ENCODE measurements at places on chromosomes 5 and 9. TPM values are rescaled to one million over a fixed set of nuclear protein-coding genes. Genes with fewer than 3 reads are reported as not detected.

Gene PCDHA10
- total RNA-seq, result 6.1 TPM

Gene IFNA21
- not detected for total RNA-seq

Gene NSG2
- total RNA-seq, result not detected

Gene DND1
- total RNA-seq, result 1.9 TPM

DNA sequence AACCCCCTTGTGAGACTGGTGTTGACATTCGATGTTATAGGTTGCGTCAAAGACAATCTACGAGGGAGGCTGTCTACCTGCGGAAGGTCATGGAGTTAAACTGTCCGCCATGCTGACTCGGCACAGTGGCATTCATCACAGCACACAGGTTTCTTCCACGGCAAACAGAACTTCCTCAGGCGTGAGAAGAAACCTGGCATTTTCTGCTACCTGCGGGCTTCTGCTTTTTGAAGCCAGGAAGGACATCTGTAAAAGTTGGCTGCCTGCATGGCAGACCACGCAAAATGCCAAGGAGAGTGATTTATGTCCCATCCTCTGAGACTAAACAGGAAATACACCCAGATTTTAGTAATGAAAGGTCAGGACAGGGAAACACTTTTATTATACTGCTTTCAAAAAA is 809.8 kb upstream of the NUDT12 start:
- H3K4me3 ChIP-seq, result no peak overlapping the region
- H3K36me3 ChIP-seq, result no peaks in the 10 kb centered on the region

GRCh38 chr5:33487236-33487635 is 46.5 kb downstream of the TARS1 start:
- H3K36me3 ChIP-seq, result peaks cover 3% of the 10 kb centered on the region
- H3K27ac ChIP-seq, result no peak overlapping the region
- H3K4me3 ChIP-seq, result no peak overlapping the region
- no peaks in the 10 kb centered on the region for H3K4me1 ChIP-seq
- DNase-seq, result no peak
- H3K27me3 ChIP-seq, result no peaks in the 10 kb centered on the region

DNA sequence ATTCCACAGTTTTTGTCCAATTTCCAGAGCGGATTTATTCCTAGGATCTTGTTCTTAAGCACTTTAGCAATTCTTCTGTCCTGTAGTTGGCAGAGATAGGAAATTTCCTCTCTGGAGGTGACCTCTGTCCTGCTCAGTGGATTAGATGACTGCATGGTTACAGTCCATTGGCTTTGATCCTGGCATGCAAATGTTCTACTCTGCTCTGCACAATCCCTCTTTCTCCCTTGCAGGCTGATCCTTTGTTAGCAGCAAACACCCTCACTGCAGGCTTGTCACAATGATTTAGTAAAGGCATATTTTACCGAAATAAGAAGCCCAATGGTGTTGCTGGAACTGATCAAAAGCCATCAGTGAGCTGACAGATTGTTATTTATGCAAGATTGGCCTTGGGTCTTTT is 243.8 kb downstream of the COX7C start:
- H3K4me3 ChIP-seq, result no peak overlapping the region
- H3K4me1 ChIP-seq, result no peaks in the 10 kb centered on the region
- H3K27ac ChIP-seq, result no peak overlapping the region
- DNase-seq, result no peak

DNA sequence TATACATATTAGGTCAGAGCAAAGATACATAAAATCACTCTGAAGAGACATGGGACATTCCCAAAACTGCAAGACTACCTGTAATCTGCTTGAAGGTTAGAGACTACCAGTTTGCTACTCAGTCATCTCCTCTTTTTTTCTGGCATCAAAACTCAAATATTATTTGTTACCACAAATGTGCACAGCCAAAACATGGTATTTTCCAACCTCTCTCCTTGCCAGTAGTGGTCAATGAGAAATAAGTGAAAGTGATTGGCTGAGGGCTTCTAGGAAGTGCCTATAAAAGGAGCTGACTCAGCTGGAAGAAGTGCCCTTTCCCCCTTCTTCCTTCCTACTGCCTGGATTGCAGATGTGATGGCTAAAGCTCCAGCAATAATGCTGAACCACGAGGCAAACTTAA is 13.8 kb downstream of the GZMK start:
- H3K4me3 ChIP-seq, result no peak overlapping the region
- DNase-seq, result no peak
- H3K27ac ChIP-seq, result no peak overlapping the region
- H3K27me3 ChIP-seq, result no peaks in the 10 kb centered on the region
- H3K4me1 ChIP-seq, result peaks cover 17% of the 10 kb centered on the region
- no peaks in the 10 kb centered on the region for H3K36me3 ChIP-seq

- H3K4me3 ChIP-seq, result no peak overlapping the region
- no peak overlapping the region for H3K27ac ChIP-seq
- no peaks in the 10 kb centered on the region for H3K27me3 ChIP-seq
- H3K4me1 ChIP-seq, result peaks cover 33% of the 10 kb centered on the region
- H3K36me3 ChIP-seq, result no peaks in the 10 kb centered on the region
- no peak for DNase-seq
Measured at GRCh38 chr5:151499501-151500035, 52.2 kb downstream of the SLC36A1 start.

GRCh38 chr9:121966706-121967105 is 126.4 kb downstream of the TTLL11 start:
- peaks cover 16% of the 10 kb centered on the region for H3K4me1 ChIP-seq
- DNase-seq, result no peak
- peaks cover 5% of the 10 kb centered on the region for H3K36me3 ChIP-seq

- no peak for DNase-seq
- H3K27ac ChIP-seq, result peak overlapping the region; percentile 5
- H3K36me3 ChIP-seq, result peaks cover 6% of the 10 kb centered on the region
- no peaks in the 10 kb centered on the region for H3K27me3 ChIP-seq
- H3K4me1 ChIP-seq, result peaks cover 46% of the 10 kb centered on the region
Measured at GRCh38 chr5:32278406-32278805, 34.3 kb downstream of the MTMR12 start.

GRCh38 chr5:143536364-143536763 is 132.9 kb upstream of the NR3C1 start:
- H3K4me1 ChIP-seq, result peaks cover 3% of the 10 kb centered on the region
- no peak for DNase-seq
- H3K4me3 ChIP-seq, result no peak overlapping the region
- H3K36me3 ChIP-seq, result no peaks in the 10 kb centered on the region
- H3K27ac ChIP-seq, result no peak overlapping the region

GRCh38 chr9:131590907-131591844 is 45.9 kb downstream of the PRRT1B start:
- no peaks in the 10 kb centered on the region for H3K27me3 ChIP-seq
- H3K27ac ChIP-seq, result peak overlapping the region; percentile 41
- no peak overlapping the region for H3K4me3 ChIP-seq
- peak; percentile 91 for DNase-seq

- H3K4me3 ChIP-seq, result no peak overlapping the region
- no peak for DNase-seq
- no peaks in the 10 kb centered on the region for H3K36me3 ChIP-seq
Measured at GRCh38 chr5:116944183-116944582, 369.6 kb upstream of the SEMA6A start.

GRCh38 chr5:472076-472655 is 29.2 kb downstream of the EXOC3 start:
- H3K27me3 ChIP-seq, result no peaks in the 10 kb centered on the region
- no peak for DNase-seq
- H3K36me3 ChIP-seq, result peaks cover 4% of the 10 kb centered on the region
- peak overlapping the region; percentile 75 for H3K4me3 ChIP-seq
- peak overlapping the region; percentile 71 for H3K27ac ChIP-seq

DNA sequence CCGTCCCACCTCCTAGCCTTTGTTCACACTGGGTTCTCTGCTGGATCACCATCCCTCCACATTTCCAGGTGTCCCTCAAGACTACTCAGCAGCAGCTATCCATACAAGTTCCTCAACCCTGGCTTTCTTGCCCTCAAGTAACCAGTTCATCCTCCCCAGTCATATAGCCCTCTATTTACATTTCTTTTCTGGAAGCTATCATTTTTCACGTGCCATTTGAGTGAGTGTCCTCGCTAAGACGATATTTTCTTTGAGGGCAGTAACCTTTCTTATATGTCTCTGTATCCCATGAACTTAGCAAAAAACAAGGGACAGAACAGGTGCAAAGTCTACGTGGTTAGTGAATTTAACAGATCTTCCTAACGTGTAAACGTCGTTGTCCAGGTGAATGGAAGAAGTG is 29.6 kb upstream of the KCNMB1 start:
- DNase-seq, result no peak
- no peak overlapping the region for H3K4me3 ChIP-seq
- H3K27ac ChIP-seq, result no peak overlapping the region
- peaks cover 67% of the 10 kb centered on the region for H3K27me3 ChIP-seq
- no peaks in the 10 kb centered on the region for H3K36me3 ChIP-seq

DNA sequence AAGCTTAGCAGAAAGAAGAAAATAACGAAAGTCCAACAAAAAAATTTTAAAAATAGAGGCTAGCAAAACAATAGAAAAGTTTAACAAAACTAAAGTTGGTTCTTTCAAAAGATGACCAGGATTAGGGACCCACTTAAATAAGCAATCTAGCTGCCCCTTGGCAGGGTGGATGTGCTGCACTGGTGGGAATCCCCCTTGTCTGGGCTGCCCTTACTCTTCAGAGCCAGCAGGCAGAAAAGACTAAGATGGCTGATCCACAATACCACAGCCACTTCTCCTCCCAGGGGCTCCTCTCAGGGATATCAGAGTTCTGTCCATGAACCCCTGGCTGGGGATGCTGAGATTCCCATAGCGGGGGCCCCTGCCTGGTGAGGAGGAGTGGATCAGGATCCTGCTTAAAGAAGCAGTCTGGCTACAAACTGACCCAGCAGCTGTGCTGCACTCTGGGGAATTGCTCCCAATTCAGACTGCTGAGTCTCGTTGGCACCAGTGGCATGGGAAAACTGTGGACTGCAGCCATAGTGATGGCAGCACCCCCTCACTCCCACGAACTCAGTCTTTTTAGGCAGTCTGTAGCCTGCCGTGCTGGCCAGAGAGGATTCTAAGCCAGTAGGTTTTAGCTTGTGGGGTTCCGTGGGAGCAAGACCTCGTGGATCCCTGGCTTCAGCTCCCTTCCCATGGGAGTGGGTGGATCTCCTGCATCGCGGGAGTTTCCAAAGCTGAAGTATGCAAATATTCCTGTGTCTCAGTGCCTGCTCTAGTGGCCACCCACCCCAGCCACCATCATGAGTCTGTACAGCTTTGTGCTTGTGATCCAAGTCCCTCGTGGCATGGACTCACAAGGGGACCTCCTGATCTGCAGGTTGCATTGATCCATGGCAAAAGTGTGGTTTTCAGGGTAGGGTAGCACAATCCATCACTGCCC is 2.9 kb upstream of the INSL6 start:
- H3K27me3 ChIP-seq, result peaks cover 22% of the 10 kb centered on the region
- H3K4me3 ChIP-seq, result no peak overlapping the region
- no peaks in the 10 kb centered on the region for H3K4me1 ChIP-seq
- H3K36me3 ChIP-seq, result no peaks in the 10 kb centered on the region

DNA sequence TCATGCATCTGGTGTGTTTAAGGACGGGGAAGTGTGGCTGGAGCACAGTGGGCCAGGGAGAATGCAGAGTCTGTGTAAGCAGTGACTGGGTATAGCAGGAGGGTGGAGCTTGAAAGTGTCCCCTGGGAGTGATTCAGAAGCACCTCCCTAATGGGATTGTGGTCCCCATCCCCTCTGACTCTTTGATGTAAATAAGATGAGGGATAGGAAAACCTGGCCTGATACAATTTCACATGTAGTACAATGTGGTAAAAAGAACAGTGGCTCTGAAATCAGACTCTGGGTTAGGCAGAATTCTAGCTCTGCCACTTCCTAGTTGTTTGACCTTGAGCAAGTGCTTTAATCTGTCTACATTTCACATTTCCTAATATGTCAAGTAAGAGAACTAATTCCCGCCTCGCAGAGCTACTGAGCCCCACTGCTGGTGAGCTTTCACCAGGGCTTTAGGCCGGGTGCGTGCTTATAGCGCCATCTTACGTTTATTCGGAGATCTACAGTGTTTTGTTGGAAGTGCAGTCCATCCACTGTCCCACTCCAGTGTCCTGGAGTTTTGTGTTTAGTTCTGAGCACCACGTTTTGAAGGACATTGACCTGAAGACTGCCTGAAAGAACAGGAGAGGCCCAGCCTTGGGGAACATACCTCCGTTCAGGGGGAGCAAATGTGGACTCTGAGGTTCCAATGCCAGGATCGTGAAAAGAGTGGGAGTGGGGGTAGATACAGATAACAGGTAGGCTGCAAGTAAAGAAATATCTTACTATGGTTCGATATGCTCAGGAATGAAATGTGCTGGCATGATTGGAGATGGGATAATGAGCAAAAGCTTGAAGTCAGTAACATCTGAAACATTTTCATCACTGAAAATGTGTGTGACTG is 51.2 kb upstream of the TESK1 start:
- peaks cover 31% of the 10 kb centered on the region for H3K36me3 ChIP-seq
- H3K27me3 ChIP-seq, result no peaks in the 10 kb centered on the region
- no peak overlapping the region for H3K27ac ChIP-seq
- H3K4me1 ChIP-seq, result peaks cover 11% of the 10 kb centered on the region

DNA sequence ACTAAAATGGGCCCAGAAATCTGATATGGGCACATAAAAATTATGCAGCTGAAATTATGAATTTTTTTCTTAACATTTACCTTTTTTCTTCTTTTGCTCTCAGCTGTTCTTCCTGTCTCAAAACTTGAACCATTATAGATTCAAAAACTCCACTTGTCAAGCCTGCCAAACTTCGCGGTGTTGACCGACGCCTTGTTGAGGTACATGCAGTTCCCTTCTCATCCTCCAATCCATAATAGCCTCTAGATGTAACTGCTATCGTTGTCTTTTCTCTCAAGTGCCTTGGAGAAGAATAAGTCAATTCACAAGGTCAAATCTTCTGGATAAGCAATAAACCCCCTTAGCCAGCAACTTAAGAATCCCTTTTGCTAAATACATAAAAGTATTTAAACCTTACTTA is 27.2 kb downstream of the RANBP6 start:
- H3K36me3 ChIP-seq, result peaks cover 26% of the 10 kb centered on the region
- H3K27me3 ChIP-seq, result no peaks in the 10 kb centered on the region
- H3K4me3 ChIP-seq, result no peak overlapping the region
- no peak for DNase-seq
- H3K4me1 ChIP-seq, result no peaks in the 10 kb centered on the region

- no peaks in the 10 kb centered on the region for H3K36me3 ChIP-seq
- H3K4me1 ChIP-seq, result peaks cover 5% of the 10 kb centered on the region
- H3K27ac ChIP-seq, result no peak overlapping the region
- H3K27me3 ChIP-seq, result peaks cover 72% of the 10 kb centered on the region
Measured at GRCh38 chr9:27292659-27293405, 4.1 kb downstream of the EQTN start.

- no peaks in the 10 kb centered on the region for H3K27me3 ChIP-seq
- H3K27ac ChIP-seq, result peak overlapping the region; percentile 73
- H3K4me3 ChIP-seq, result peak overlapping the region; percentile 38
- H3K36me3 ChIP-seq, result peaks cover 12% of the 10 kb centered on the region
- no peak for DNase-seq
Measured at GRCh38 chr5:124661317-124662141, 84.9 kb downstream of the ZNF608 start.

DNA sequence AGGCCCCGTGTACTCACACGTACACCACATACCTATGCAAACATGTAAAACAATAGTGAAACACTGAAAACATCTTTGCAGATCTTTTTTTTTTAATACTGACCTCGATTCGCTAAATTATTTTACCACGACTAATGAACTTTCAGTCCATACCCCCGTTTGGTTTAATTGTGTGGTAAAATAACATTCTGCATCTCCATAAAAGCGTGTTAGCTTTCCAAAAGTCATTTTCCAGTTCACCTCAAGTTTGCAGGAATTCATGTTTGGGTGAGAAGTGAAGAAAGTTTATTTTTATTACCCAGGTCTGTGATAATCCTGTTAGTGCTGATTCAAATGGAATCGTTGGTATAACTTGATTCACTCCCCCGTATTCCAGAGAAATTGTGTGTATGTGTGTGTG is 652 bp downstream of the ARSK start:
- DNase-seq, result no peak
- H3K27ac ChIP-seq, result peak overlapping the region; percentile 93
- H3K36me3 ChIP-seq, result peaks cover 6% of the 10 kb centered on the region
- peak overlapping the region; percentile 89 for H3K4me3 ChIP-seq
